ENCODE measurements at places on chromosomes 1 and 21.

DNA sequence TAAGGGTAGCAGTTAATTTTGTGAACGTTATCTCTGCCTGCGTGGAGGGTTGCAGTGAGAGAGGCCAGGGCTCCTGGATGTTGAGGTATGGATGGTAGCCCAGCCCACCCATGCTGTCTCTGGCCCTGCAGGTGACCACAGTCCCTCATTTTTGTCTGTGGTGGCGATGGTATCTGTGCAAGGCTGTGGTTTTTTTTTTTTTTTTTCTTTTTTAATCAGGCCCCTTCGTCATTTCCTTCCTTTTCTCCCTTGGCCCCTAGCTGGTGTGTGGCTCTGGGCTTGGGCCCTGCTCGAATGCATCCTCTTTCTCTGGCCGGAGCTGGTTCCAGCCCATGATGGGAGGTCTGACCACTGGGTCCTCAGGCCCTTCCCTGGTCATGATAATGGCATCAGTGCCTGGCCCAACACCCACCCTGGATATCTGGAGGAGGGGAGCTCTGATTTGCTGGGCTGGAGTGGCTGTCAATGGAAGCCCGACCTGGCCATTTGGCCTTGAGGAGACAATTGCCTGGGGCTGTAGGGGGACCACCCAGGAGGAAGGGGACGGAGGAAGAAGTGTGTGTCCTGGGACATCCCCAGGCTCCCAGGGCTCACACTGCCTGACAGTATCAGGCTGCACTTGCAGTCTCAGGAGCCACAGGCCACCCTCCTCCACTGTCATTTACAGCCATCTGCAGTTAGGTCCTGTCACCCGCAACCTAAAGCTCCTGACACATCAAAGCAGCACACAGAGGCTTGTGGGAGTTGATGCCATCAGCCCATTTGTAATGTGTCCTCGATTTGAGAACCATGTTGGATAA lies 8.1 kb upstream of the RNF187 start:
- no peak for DNase-seq

DNA sequence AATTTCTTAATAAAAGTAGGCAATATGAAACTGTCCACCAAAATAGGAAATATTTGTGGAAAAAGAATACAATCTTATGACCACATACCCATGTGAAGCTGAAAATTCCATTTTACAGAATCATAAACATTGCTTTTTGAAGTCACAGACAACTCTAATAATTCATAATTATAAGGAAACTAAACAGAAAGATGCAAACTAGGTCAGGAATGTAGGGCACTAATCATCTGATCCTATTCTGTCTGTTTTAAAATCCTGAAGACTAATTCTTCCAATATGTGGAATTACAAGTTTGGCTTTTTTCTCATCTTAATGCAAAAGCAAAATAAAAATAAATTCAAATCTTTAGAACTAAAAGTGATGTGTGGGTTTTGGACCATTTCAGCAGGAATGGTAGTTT lies 528.6 kb downstream of the LTN1 start:
- no peak for DNase-seq

- no peak for DNase-seq
Measured at GRCh38 chr1:89871768-89872473, 51.1 kb downstream of the LRRC8D start.

DNA sequence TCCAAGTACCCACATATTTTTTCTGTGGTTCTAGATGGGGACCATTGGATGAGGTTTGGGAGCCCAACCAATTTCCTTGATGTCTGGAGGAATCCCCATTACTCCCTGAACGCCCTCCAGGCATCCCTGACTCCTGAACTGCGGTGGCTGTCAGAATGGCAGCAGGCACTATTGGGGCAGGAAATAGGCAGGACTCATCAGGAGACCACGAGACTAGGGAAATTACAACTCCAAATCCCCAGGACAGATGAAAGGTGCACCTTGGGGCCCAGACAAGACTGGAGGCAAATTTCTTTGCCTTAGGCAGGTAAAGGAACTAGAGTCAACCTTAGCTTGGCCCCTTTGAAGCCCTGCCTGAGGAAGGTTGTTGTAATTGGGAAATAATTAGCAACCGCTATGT lies 1.1 kb downstream of the CGN start:
- no peak for DNase-seq
